ENCODE measurements at places on chromosomes 7 and 10. TPM values are rescaled to one million over a fixed set of nuclear protein-coding genes. Genes with fewer than 3 reads are reported as not detected.

ZNF488 gene
- 0.21 TPM for total RNA-seq

EEPD1 gene
- 1.8 TPM for total RNA-seq

DNA sequence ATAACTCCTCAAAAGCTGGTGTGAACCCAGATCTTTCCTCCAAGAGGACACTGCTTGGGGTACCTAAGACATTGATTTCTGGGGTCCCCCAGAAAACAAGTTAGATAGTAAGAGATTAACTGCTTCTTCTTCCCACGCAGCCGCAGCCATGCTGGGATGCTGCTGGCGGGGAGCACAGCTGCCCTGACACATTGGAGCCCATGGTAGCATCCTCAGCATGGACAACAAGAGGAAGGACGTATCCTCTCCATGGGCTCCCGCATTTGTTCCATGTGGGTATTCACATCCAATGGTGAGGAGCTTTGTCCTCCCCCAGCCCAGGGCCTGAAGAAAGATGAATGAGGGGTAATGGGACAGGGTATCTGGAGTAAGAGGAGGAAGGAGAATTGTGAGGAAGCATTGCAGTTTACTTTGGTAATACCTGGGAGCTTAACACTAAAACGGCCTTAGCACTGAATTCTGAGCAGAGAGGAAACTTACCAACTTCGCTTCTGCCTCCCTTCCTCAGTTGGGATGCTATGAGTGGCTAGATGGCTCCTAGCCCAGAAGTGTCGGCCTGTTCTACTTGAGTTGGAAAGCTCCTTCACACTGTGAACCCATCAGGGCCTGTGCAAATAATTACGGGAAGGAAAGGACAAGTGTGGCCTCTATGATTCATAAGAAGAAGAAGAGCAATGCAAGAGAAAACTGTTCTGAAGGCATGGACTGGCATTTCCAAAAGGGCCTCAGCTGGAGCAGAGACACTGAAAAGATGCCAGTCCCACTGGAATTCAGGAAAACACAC is 43.9 kb downstream of the C10orf120 start:
- DNase-seq = no peak

GRCh38 chr10:28291881-28292297 is 11.0 kb downstream of the MPP7 start:
- no peak for DNase-seq

GRCh38 chr10:77104459-77104980 is 533.1 kb downstream of the KCNMA1 start:
- peak; percentile 83 for DNase-seq

SPDYE2 gene
- not detected for total RNA-seq

TLL2 gene
- 0.67 TPM for total RNA-seq

DNA sequence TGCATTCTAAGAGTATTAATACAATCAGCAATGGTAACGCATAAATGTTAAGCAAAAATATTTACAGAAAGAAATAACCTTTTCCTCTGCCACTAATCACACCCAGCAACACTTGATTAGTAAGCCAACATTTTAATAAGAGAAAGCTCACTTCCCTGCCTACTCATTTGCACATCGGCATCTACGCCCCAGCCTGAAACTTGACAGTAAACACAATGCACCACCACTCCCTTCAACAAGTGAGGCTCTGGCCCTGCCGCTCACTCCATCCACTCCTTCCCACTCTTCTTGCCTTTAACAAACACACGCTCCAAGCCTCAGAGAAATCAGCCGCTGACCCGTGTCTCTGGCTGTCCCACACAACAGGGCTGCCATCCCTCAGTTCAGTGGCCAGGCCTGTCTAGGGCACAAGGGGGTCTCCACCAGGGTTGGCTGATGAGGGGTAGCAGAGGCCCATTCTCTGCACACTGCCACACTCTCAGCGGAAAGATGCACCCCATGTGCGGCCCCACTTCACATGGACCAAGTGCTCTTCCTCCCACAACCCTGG is 54.6 kb downstream of the CTBP2 start:
- DNase-seq = peak; percentile 10

AASS gene
- 66.3 TPM for total RNA-seq

FAM180A gene
- total RNA-seq = not detected

- DNase-seq = no peak
Observed at GRCh38 chr7:92845736-92846135, 9.4 kb upstream of the CDK6 start.

DNA sequence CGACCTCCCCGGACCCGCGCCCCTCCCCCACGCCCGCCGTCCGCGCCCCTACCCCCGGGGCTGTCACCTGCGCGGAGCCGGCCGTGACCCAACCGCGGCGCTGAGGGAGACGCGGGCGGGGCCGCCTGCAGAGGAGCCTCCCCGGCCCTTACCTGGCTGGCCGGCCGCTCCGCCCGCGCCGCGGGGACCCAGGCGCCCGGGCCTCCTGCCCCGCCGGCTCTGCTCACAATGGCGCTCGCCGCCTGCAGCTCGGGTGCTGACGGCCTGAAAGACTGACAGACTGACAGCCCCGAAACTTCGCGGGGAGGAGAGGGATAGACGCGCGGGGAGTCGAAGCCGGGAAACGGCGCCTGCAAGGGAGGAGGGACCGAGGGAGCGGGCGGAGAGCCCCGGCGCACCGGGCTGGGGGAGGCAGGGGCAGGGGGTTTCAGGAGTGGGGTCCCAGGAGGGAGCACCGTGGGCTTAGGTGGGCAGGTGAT is 393 bp downstream of the ZNF467 start:
- DNase-seq = no peak

CDC14C gene
- not detected for total RNA-seq

HOGA1 gene
- total RNA-seq = 0.76 TPM

DNA sequence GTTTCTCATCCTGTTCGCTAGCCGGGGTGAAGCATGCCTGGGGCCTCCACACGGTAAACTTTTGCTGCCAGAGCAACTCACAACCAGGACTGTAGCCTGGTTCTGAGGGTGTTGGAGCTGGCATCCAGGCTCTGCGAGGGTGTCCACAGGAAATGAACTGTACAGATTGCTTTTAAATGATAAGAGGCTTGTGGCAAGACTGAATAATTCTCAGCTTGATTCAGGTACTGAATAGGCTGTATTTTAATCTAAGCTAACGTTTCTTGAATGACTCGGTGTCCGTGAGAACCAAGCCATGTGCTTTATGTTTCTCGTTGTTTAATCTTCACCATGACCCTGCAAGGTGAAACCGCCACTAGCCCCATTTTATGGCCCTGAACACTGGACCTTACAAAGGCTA is 49.3 kb downstream of the EEPD1 start:
- no peak for DNase-seq

DNA sequence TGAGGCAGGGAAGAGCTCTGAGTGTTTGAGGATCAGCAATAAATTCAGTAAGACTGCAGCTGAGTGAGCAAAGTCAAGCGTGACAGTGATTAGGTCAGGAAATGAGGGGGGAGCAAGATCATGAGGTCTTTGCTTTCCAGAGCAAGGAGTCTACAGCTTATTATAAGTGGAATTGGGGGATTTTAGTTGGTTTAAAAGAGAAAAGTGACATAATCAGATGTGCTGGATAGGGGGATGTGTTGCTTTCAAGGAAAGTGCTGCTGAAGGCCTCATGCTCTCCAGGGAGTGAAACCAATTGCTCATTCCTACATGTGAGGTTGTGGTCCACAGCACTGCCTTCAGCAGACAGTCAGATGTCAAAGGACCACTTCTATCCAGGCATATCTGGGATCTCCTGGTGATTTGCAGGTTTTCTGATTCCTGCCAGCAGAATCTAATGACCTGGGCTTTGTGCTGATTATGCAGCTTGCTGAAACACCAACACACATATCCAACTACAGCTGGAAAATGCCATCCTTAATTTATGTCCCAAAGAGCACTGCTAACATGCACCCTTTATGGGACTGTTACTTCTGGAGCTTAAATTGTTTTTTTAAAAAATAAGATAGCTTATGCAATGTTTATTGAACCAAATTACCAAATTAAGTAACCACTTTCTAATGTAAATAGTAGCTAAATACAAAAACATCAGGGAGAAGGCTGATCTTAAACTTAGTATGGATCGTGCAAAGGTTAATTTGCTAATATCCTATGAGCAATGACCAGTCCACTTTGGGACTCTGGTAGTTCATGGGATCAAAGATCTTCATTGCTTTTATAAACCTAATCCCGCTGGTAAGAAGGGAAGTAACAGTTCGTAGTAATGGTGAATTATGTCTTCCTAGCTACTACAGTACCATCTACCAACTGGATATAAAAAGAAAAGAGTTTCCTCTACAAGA is 607.6 kb downstream of the KCNMA1 start:
- no peak for DNase-seq

GRCh38 chr7:27689591-27690164 is 27.0 kb upstream of the HIBADH start:
- no peak for DNase-seq

GRCh38 chr7:12239806-12240205 is 28.7 kb downstream of the TMEM106B start:
- no peak for DNase-seq

DNA sequence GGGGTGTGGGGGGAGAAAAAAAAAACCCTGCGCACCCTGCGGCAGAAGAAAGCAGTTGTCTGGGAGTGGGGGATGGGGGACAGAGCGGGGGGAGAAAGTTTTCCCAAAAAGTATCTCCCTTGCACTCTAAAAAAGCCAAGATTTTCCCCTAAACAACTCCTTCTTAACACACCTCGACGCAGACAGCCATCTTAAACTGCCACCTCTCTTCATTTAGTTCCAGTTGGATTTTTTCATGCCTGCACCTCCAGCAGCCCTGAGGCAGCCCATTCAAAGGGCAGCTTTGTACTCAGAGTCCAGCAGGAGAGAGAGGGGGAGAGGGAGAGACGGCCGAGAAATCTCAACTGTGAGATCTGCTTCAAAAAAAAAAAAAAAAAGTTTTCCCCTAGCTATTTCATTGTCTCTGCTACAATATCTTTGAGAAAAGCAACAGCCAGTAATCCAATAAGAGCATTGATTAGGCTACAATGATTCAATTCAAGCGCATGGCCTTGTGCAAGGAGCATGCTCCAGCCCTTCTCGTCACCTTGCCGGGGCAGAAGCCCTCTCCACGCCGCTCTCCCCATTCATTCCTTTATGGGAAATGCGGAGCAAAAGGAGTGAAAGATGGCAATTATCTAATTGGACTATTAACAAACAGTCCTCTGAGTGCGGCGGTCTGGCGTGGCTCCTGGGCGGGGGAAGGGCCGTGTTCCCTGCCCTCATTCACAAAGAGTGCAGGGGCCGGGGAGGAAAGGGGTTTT is 939 bp upstream of the VAX1 start:
- DNase-seq = no peak

- DNase-seq = no peak
Observed at GRCh38 chr10:35353805-35354204, 17.5 kb downstream of the CCNY start.

- no peak for DNase-seq
Observed at GRCh38 chr10:93039721-93040120, 20.9 kb upstream of the CYP26C1 start.

- no peak for DNase-seq
Observed at GRCh38 chr7:28128608-28129007, 52.0 kb downstream of the JAZF1 start.

GRCh38 chr10:132321726-132322125 is 10.3 kb upstream of the LRRC27 start:
- DNase-seq = no peak

CPN1 gene
- total RNA-seq = not detected

- no peak for DNase-seq
Observed at GRCh38 chr10:104080762-104081161, 4.9 kb downstream of the COL17A1 start.

DNA sequence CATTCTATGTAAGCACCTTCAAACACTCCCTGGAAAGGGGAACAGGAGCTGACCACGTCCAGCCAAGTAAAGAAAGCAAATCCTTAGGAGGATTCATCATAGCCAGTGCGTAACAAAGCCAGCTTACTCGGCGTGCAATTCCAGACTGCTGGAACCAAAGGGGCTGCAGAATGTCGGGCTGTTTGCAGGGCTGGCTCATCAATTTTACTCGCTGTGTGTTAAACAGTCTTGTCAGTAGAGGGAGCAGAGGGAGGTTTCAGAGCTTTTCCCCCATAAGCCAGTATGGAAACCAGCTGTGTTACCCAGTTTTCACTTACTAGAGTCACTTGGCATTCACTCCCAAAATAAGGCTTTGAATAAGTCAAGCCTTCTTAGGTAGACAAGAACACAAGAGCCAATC is 127.1 kb downstream of the KMT2E start:
- no peak for DNase-seq

DNA sequence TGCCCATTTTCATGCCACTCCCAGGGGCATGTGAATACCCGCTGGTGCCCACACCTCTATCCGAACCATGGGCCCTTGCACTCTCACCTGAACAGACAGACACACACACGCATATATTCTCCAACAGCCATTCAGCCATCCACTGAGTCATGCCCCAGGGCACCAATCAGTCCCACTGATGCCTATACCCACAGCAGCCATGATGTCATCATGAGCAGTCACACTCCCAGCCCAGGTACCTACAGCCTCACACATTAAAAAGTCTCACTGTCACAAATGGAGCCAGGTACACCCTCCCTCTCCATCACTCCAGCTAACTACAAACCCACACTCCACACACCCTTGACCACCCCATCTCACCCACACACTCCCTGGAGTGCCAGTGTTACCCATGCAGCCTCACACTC is 12.2 kb downstream of the VSIR start:
- DNase-seq = no peak

DNA sequence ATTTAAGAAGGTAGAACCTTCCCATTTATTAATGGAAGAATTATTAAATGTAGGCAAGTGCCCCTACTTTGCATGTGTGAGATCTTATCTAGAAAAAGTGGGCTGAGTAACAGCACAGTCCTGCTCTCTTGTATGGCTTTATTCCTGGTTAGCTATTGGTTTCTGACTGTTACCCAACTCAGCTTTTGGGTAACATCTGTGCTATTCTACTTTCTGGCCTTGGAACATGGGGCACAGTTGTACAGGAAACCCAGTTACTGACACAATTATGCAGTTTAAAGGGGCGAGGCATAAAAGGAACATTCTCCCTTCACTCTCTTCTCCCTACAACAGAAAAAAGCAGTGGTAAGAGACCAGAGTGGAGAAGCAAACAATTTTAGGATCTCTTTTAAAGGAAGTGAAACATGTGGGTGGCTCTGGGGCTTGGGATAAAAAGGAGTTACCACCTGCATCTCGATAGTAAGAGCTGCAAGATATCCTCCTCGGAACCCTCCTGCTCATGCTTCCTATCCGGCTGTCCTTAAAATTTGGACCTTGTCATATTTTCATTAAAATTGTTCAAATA is 16.0 kb downstream of the NUDT5 start:
- no peak for DNase-seq

TMEM229A gene
- total RNA-seq = 7.1 TPM

DNA sequence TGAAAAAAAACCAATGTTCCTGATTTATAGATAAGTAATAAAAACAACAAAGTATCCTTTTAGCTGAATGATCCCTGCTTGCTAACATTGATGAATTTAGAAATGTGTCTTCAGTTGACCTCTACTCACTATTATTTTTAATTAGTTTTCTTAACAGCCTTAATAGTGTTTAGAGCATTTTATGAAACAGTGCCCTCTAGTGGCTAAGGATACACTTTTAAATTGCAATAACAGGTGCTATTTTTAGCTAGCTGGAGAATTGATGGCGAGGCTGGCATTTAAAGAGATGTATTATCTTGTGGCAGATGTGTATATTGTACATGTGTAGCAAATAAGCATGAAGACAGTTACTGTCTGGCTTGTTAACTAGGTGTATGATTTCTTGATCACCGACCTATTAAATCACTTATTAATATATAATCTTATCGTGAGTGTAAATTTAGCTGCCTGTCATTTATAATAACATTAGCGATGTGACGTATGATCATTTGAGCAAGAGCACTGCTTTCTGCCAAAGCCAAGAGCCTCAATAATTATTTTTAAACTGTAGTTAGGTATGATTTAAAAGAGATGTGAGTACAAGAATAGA is 451.9 kb downstream of the DPP6 start:
- DNase-seq = no peak

MPP7 gene
- 17.1 TPM for total RNA-seq

ERVW-1 gene
- total RNA-seq = not detected

Measured in uterus (tissue), 4 donors.